ENCODE measurements at places on chromosomes 7 and 10. TPM values are rescaled to one million over a fixed set of nuclear protein-coding genes. Genes with fewer than 3 reads are reported as not detected.

The GUSB gene
- 9.1 TPM for total RNA-seq

DNA sequence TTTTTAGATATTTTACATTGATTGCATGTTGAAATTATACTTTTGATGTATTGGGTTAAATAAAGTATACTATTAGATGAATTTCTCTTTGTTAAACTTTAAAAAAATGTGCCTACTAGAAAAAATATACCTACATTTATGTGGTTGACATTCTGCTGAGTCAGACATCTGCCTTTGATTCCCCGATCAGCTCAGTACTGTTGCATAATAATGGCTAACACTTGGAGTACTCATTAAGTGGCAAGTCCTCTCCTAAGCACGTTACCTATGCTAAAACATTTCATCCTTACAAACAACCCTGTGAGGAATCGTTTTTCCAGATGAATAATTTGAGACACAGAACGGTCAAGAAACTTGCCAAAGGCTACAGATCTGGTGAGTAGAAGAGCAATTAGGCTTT is 14.0 kb upstream of the SEM1 start:
- no peak for DNase-seq

GRCh38 chr10:29802171-29802570 is 167.4 kb upstream of the SVIL start:
- DNase-seq = no peak

DNA sequence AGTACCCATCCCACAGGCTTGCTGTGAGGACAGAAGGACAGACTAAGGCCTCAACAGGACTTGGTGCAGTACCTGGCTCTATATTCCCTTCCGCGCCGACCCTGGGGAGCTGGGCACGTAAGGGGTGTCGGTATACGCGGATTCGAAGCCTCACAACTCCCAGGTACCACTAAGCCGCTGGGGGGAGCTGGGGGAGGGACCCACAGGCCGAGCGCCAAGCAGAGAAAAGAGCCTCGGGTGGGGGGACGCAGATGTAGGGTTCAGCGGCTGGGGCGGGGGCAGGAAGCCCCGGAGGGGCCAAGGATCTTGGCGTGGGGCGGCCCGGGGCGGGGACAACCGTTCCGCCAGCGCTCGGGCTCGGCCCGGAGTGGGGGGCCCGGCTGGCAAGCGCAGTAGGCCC is 126.4 kb upstream of the ZNF746 start:
- DNase-seq = no peak

- no peak for DNase-seq
These were observed 137.1 kb downstream of the BMPER start for GRCh38 chr7:34042406-34042805.

All from right atrium auricular region (tissue), 2 donors.